ENCODE measurements at places on chromosomes 5 and 9.

DNA sequence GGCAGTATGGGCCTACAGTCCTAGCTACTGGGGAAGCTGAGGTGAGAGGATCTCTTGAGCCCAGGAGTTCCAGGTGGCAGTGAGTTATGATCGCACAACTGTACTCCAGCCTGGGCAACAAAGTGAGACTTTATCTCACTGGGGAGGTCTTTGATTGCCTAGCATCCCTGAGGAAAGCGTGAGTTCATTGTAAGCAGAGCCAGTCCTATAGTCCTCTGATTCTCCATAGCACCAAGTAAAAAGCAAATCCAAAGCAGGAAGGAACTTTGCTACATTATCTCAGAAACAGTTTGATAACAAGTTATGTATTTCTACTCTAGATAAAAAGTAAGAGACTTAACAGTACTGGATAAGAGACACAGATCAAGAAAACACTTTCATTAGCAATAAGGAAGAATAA is 37.6 kb downstream of the ANKRD31 start:
- no peak for DNase-seq

- DNase-seq = no peak
Observed at GRCh38 chr5:89246252-89246651, 363.3 kb upstream of the MEF2C start.

GRCh38 chr9:33414268-33414667 is 11.9 kb upstream of the AQP7 start:
- no peak for DNase-seq

GRCh38 chr9:91577633-91578061 is 154.0 kb upstream of the NFIL3 start:
- DNase-seq = no peak

GRCh38 chr9:84538879-84539278 is 130.7 kb upstream of the NTRK2 start:
- DNase-seq = no peak

DNA sequence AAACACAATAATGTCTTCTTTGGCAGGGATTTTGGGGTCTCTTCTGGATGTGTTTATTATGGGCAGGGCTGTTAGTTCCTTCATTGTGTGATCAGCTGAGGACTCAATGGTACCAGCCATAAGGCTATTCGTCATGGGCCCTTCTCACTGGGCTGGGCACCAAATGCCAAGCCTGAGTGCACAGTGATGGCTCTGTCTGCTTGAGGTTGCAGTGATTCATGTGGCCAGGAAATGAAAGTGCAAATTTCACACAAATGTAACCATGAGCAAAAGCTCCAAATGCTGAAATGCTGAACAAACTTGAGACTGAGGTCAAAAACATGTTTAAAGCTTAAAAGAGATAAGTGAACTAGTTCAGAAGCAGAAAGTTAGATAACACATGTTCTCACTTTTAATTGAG is 191.0 kb downstream of the TARS1 start:
- DNase-seq = no peak

DNA sequence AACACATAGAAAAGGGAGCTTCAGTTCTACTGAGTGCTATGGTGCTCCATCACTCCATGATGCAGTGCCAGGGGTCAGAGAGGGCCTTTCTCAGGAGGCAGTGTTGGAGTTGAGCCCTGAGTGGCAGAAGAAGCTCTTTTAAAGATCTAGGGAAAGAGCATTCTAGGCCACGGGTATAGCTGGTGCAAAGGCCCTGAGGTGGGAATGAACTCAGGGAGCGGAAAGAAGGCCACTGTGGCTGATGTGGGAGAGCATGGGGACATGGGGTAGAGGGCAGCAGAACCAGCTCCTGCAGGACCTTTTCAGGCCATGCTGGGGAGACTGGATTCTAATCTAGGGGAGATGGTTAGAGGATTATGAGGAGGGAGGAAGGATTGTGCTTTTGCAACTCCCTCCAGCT is 9.9 kb downstream of the PSD2 start:
- DNase-seq = no peak
